ENCODE measurements at places on chromosomes 3 and 15. TPM values are rescaled to one million over a fixed set of nuclear protein-coding genes. Genes with fewer than 3 reads are reported as not detected.

Gene SLC22A13
- total RNA-seq: 0.18 TPM

- DNase-seq: no peak
These were observed 53.7 kb downstream of the KLHL25 start for GRCh38 chr15:85741021-85741421.

GRCh38 chr3:58074997-58075396 lies 66.8 kb downstream of the FLNB start:
- no peak for DNase-seq

GRCh38 chr3:33629219-33629618 lies 88.8 kb downstream of the CLASP2 start:
- no peak for DNase-seq

GRCh38 chr15:78702609-78703333 lies 61.8 kb upstream of the CHRNB4 start:
- no peak for DNase-seq

Gene PLA2G4E
- total RNA-seq: 0.06 TPM

- no peak for DNase-seq
These were observed 16.4 kb downstream of the SCG5 start for GRCh38 chr15:32657941-32658340.

Gene BBX
- total RNA-seq: 57.1 TPM

GRCh38 chr3:112675349-112675748 lies 34.4 kb upstream of the CCDC80 start:
- no peak for DNase-seq

- DNase-seq: no peak
These were observed 318.2 kb upstream of the TMCO5A start for GRCh38 chr15:37616215-37616614.

Gene ALDH1L1
- total RNA-seq: 7.5 TPM

Gene IL20RB
- 1.0 TPM for total RNA-seq

GRCh38 chr3:41080141-41080540 lies 119.2 kb upstream of the CTNNB1 start:
- no peak for DNase-seq

- no peak for DNase-seq
These were observed 547.6 kb downstream of the FOXP1 start for GRCh38 chr3:71035886-71036285.

DNA sequence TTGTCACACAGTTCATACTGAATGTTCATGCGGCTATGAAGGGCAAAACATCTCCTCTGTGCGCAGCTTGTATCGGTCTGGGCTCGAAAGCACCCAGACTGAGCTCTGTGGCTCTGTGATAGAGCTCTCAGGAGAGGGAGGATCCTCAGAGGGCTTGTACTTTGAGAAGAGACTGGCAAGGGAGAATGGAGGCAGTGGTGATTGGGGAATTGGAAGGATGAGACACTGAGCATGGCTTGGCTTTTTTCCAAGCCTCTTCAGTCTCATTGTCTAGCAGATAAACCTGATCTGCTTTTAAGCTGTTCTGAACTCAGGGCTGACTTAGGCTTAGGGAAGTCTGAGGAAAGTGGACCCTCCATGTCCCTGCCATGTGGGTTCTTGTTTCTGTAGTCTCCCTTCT lies 43.0 kb downstream of the RAD54L2 start:
- no peak for DNase-seq

- no peak for DNase-seq
These were observed 570.4 kb upstream of the TGFBR2 start for GRCh38 chr3:30035935-30036567.
